ENCODE measurements at places on chromosomes 6 and 20.

- no peak for DNase-seq
Measured at GRCh38 chr6:17919496-17919895, 67.9 kb downstream of the KIF13A start.

DNA sequence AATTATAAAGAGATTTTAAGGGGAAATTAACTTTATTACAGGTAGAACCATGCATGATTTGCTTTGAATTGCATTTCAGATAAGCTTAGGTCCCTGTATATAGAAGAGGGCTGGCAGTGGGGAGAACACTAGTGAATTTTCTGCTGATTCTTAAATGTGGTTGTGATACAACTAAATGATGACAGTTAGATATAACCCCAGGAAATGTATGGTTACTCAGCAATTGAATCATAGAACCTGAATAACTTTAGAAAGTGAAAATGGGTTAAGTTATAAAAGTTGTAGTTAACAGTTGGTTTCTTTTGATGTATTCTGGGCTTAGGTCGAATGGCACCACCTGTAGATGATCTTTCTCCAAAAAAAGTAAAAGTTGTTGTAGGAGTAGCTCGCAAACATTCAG is 70.1 kb downstream of the PHF3 start:
- no peak for DNase-seq

GRCh38 chr6:11592294-11592906 is 54.9 kb downstream of the TMEM170B start:
- no peak for DNase-seq

GRCh38 chr6:84652356-84653026 is 111.9 kb downstream of the TBX18 start:
- no peak for DNase-seq

DNA sequence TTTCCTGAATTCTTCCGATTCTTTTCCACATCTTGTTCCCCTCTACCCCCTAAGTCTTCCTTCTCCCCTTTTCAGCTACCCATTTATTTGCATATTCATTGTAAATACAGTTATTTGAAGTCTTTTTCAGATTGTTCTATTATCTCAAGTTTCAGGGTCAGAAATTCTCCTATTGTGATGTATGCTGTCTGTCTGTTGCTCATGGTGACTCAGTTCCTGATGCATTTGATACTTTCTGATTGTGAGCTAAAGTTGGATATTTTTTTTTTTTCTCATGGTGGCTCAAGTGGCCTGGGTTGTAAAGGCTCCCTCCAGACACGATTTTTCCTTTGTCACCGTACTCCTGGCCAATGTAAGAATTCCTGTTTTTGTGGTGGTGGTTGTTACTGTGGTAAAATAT is 4.9 kb upstream of the PI16 start:
- DNase-seq: no peak

Data from activated T-cell treated with anti-CD3 and anti-CD28 coated beads for 1 hour (primary cell).